ENCODE measurements at places on chromosomes 2 and 18.

GRCh38 chr2:98829581-98830270 lies 98.8 kb upstream of the MGAT4A start:
- no peak for DNase-seq

- DNase-seq: no peak
These were observed 24.4 kb upstream of the DTNB start for GRCh38 chr2:25697559-25698341.

DNA sequence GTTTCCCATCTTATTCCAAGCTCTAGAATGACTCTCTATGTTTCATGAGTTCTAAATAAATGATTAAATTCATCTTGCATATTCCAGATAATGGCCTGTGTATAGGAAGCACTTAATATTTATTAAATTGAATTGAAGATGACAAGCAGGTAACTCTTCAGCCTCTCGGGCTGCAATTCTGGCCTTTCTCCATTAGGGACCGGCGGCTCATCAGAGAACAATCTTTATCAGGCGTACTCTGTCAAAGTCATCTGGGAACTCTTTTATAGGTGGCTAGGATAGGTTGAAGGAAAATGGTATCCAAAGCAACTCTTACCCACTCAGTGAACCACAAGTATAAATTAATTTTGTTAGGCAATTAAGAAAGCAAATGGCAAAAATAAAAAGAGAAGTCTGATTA lies 308.5 kb downstream of the NOL4 start:
- DNase-seq: no peak

DNA sequence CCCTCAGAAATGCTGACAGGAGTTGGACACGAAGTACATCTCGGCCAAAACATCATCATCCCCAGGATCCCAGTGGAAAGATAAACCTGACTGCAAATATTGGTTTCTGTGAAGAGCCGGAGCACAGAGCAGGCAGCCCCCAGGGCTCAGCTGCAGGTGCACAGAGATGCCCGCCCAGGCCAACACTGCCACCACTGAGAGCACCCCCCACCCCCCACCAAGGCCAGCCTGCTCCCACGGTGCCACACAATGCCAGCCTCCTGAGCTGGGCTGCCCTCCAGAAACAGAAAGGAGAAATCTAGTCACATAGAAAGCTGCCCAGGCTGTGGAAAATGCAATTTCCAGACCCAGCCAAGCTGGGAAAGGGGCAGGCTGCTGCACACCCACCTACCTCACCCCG lies 71.7 kb downstream of the GALNT14 start:
- DNase-seq: no peak

GRCh38 chr2:172087207-172087779 lies 2.0 kb downstream of the DLX1 start:
- DNase-seq: no peak

GRCh38 chr2:185433824-185434223 lies 304.8 kb upstream of the FSIP2 start:
- no peak for DNase-seq

GRCh38 chr2:232170396-232170795 lies 208.2 kb upstream of the ALPP start:
- no peak for DNase-seq

- no peak for DNase-seq
These were observed 187.3 kb downstream of the RTP5 start for GRCh38 chr2:242056785-242057184.

DNA sequence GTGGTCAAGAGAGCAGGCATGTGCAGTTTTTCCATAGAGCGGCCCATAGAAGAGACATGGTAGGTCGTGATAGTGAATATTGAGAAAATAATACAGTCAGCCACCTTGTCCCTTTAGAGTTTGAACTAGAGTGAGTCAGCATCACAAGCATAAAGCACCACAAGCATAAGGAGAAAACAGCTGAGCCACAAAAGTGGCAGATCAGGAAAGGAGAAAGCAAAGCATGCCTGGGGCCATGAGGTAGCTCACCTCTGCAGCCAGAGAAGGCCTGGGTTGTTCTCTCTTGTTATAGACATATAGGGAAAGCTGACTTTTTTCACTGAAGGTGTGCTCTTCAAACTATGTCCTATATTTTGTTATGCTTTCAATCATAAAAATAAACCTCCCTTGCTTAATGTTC lies 879.0 kb downstream of the DSC3 start:
- no peak for DNase-seq

DNA sequence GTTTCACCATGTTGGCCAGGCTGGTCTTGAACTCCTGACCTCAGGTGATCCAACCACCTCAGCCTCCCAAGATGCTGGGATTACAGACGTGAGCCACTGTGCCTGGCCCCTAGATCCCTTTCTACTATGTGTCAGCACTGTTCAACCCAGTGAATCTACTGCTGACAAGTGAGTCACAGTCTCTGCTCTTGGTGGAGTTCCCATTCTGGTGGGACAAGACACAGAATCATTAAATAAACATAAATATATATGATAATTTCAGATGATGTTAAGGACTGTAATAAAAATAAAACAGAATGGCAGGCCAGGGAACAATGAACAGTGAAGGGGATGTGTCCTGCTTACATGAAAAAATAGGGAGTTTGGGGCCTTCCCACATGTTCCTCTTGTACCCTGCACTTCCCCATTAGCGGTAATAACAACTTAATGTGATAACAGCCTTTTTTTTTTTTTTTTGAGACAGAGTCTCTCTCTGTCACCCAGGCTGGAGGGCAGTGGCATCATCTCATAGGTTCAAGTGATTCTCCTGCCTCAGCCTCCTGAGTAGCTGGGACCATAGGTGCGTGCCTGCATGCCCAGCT lies 112.2 kb downstream of the CPO start:
- DNase-seq: no peak

DNA sequence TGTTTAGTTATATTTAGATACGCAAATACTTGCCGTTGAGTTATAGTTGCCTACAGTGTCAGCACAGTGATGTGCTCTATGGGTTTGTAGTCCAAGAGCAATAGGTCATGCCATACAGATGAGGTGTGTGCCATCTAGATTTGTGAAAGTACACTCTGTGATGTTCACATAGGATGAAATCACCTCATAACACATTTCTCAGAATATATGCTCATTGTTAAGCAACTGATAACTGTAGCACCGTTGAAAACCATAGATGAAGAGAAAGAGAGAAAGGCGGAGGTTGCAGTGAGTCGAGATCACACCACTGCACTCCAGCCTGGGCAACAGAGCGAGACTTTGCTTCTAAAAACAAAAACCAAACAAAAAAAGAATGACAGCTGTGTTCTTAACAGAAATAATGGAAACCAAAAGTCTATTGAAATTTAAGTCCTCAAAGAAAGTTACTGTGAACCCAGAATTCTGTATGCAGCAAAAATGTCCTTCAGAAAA lies 9.5 kb downstream of the DGKD start:
- no peak for DNase-seq

- DNase-seq: no peak
These were observed 44.5 kb downstream of the ABHD3 start for GRCh38 chr18:21660078-21660477.

GRCh38 chr2:35864141-35864540 lies 491.4 kb upstream of the CRIM1 start:
- DNase-seq: no peak

DNA sequence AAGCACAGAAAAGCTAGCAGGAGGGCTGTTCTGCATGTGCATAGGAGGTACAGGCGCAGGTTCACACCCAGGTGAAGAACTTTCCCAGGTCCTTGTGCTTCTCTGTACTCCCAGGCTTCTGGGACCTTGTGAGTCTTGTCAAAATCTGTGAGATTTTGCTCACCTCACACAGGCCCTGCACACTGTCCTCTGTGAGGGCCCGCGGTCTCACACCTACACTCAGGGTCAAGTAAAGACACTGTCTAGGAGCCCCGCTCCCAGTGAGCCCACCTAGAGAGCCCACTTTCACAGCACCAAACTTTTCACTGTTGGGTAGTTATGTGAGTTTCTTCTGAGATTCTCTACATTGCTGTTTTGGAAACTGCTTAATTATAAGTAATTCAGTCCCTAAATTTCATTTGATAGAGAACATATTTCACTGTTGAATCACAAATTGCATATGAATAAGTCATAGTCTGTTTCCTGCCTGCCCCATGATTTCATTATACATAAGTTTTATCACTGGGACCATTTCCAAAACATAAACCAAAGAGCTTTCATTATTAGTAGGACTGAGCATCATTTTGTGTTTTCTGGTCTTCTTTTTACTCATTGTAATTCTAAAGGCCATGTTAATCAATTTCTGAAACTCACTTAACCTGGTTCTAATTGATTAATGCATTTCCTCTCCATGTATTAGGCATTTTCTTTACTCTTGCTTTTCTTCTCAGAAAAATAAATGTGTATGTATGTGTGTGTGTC lies 234.2 kb upstream of the SPOPL start:
- DNase-seq: no peak

DNA sequence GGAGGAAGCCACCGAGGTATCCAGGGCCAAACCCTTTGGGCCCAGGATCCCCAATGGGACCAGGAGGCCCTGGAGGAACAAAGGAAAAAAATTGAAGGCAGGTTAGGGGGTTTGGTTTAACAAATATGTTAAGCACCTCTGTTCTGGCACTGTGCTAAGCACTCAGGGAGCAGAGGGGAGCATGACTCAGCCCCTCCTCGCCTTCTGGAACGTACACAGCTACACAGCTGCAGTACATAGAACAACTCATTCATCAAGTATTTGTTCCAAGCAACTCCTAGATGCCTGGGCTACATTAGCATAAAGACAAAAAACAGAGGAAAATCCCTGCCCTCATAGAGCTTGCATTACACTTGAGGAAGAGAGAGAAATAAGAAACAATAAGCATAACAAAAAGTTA lies 153.6 kb downstream of the COL4A4 start:
- DNase-seq: no peak

GRCh38 chr2:15602393-15602792 lies 10.7 kb downstream of the DDX1 start:
- DNase-seq: no peak

- DNase-seq: no peak
These were observed 4.0 kb upstream of the HOXD4 start for GRCh38 chr2:176147210-176147799.

DNA sequence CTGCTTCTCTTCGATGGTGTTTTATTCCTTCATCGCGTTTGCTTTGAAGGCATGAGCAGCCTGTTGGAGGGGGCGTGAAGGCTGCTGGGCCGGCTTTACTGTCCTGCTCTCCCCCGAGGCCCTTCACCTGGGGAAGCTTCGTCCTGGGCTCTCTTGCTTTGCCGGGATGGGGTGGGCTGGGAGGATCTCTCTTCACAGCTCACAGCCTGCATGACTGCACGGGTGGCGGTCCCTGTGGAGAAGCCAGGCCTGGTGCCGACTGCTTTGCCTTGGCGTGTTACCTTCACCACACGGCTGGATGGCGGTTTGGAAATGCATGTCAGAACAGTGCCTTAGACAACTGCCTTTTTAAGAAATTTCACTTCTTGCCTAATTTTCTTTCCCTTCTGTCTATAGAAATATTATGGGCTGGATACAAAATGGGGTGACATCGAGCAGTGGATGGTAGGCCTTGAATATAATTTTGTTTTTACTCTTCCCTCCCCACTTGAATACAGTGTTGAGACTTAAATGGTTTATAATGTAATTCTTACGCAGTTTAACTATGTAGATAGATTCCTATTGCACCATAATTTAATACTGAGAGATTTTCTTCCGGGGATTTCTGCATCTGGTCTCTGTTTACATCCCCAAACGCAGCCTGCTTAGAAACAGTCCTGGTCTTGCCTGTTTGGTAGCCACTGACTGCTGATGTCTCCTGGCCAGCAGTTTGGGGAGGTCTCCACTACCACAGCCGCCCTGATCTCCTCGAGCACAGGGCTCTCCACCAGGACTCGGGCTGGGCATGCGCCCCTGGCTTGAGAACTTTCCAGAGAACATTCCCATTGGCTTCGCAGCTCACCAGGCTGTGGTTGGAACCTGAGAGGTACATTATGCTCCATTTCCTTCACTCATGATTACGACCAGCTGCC lies 81.0 kb upstream of the RBM44 start:
- no peak for DNase-seq

DNA sequence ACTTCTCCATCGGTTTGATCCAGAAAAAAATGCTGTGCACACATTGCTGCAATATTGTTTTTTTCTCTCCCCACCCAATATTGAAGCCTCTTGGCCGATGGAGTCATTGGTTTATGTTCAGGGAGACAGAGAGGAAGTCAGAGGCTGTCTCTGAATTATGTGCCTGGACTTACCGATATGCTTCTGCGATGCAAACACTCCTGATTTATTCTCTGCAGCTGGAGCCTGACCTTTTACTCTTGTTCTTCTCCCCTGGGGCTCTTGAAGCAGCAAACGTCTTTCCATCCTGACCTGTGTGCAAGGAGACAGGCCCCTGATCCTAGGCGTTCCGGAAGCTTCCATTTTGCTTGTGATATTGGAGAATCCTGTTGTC lies 99.6 kb downstream of the PTGR3 start:
- DNase-seq: no peak

GRCh38 chr2:168490015-168490874 lies 34.2 kb downstream of the CERS6 start:
- no peak for DNase-seq

- no peak for DNase-seq
These were observed 116.5 kb upstream of the DLX2 start for GRCh38 chr2:172219201-172219600.

DNA sequence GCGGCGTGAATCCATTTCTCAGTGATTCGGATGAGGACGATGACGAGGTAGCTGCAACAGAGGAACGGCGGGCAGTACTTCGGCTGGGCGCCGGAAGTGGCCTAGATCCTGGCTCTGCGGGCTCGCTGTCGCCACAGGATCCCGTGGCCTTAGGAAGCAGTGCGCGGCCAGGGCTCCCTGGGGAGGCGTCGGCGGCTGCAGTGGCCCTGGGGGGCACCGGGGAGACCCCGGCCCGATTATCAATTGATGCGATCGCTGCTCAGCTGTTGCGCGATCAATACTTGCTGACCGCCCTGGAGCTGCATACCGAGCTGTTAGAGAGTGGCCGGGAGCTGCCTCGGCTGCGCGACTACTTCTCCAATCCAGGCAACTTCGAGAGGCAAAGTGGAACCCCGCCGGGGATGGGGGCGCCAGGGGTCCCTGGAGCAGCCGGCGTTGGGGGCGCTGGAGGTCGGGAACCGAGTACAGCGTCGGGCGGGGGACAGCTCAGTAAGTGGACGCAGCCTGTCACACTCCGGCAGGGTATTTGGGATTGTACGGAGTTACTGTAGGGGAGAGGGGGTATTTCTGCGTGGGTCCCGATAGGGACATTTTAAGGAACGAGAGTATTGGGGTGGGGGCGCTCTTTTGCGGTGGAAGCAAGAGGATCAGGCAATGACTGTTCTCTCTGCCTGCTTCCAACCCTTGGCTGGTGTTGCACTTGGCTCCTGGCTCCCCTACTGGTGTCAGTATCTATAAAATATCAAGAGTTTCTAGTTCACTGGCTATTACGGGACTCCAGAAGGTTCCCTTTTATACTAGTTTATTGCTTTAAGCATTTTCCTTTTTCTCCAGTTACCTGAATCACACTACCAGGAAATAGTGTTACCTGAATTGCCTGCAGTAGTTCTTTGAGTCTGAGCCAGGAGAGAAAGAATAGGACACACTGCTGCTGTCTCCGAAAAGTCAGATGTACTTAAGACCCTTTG lies 772 bp downstream of the RELCH start:
- no peak for DNase-seq

DNA sequence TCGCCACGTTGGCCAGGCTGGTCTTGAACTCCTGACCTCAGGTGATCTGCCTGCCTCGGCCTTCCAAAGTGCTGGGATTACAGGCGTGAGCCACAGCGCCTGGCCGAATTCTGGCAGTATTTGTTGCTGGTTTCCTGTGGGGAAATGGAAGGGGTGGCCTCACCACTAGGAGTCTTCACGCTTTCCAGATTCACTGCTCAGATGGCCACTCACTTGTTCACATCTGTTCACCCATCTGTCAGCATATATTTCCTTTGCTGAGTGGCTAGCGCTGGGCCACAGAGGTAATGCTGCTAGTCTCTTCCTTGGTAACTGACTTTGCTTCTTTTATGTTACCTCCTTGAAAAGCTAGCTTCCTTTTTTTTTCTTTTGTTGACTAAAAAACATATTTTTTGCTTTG lies 27.2 kb downstream of the TMEM177 start:
- DNase-seq: no peak
